D721Med (cell line): ENCODE measurements at places on chromosomes 1 and 21.

- no peak for DNase-seq
Measured at GRCh38 chr21:38384675-38385426, 113.4 kb downstream of the ERG start.

- DNase-seq, result no peak
Measured at GRCh38 chr1:26225033-26225831, 8.8 kb upstream of the CEP85 start.

- DNase-seq, result no peak
Measured at GRCh38 chr1:197553281-197553680, 222.0 kb downstream of the DENND1B start.

GRCh38 chr1:70778056-70778762, 269.4 kb downstream of the PTGER3 start:
- no peak for DNase-seq

- DNase-seq, result no peak
Measured at GRCh38 chr1:174413632-174414031, 34.1 kb upstream of the GPR52 start.

GRCh38 chr21:35509001-35509704, 460.1 kb upstream of the RUNX1 start:
- DNase-seq, result no peak

GRCh38 chr1:245682638-245683628, 528.1 kb downstream of the KIF26B start:
- no peak for DNase-seq

GRCh38 chr1:175075572-175076568, 8.2 kb downstream of the TNN start:
- DNase-seq, result no peak

- no peak for DNase-seq
Measured at GRCh38 chr21:38810034-38810825, 4.5 kb downstream of the ETS2 start.
